ENCODE measurements at places on chromosomes 16 and 17. TPM values are rescaled to one million over a fixed set of nuclear protein-coding genes. Genes with fewer than 3 reads are reported as not detected.

- peaks cover 3% of the 10 kb centered on the region for H3K4me1 ChIP-seq
- H3K36me3 ChIP-seq = peaks cover 9% of the 10 kb centered on the region
- DNase-seq = no peak
- H3K4me3 ChIP-seq = no peak overlapping the region
- H3K27me3 ChIP-seq = no peaks in the 10 kb centered on the region
These were observed 33.2 kb downstream of the SPHK1 start for GRCh38 chr17:76417499-76418143.

- H3K4me3 ChIP-seq = no peak overlapping the region
- H3K36me3 ChIP-seq = no peaks in the 10 kb centered on the region
- no peak for DNase-seq
- H3K4me1 ChIP-seq = no peaks in the 10 kb centered on the region
- no peak overlapping the region for H3K27ac ChIP-seq
- H3K27me3 ChIP-seq = no peaks in the 10 kb centered on the region
These were observed 52.2 kb downstream of the VPS35L start for GRCh38 chr16:19607616-19608280.

- no peaks in the 10 kb centered on the region for H3K27me3 ChIP-seq
- peaks cover 17% of the 10 kb centered on the region for H3K4me1 ChIP-seq
- peak overlapping the region; percentile 64 for H3K4me3 ChIP-seq
- H3K36me3 ChIP-seq = no peaks in the 10 kb centered on the region
These were observed 527 bp downstream of the SIAH1 start for GRCh38 chr16:48384520-48385252.

DNA sequence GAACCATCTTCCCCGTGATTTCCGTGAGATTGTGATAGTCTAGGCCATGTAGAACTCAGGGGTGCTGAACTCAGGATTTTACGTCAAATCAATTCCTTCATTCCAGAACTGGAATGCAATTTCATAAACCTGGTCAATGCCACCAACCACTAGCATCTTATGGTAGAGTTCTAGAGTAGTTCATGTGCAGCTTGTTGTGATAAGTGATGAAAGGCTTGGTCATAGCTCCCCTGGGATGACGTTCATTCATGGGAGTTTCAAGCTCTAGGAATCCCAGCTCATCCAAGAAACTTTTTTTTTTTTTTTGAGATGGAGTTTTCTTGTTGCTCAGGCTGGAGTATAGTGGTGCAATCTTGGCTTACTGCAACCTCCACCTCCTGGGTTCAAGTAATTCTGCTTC is 3.7 kb upstream of the DPEP2 start:
- H3K27me3 ChIP-seq = no peaks in the 10 kb centered on the region
- H3K4me1 ChIP-seq = peaks cover 82% of the 10 kb centered on the region
- no peak overlapping the region for H3K27ac ChIP-seq
- DNase-seq = no peak
- H3K4me3 ChIP-seq = no peak overlapping the region

DNA sequence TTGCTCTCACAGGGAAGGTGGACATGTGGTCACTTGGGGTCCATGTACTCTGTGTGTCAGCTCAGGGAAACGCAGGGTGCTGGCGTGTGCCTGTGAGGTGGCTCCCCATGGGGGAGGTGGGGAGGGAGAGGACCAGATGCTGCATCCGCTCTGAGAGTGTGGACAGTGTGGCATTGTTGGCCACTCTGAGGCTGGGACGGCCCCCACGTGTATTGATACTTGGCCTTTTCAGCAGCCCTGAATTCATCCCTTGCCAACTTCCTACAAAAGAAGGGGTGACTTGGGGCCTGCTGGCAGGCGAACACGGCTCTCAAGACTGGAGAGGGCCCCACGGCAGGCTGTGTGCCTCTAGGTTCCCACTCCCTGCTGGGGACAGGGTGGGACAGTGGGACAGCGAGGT is 120.1 kb downstream of the RAB11FIP4 start:
- H3K4me3 ChIP-seq = no peak overlapping the region
- H3K27me3 ChIP-seq = no peaks in the 10 kb centered on the region
- no peak for DNase-seq

DNA sequence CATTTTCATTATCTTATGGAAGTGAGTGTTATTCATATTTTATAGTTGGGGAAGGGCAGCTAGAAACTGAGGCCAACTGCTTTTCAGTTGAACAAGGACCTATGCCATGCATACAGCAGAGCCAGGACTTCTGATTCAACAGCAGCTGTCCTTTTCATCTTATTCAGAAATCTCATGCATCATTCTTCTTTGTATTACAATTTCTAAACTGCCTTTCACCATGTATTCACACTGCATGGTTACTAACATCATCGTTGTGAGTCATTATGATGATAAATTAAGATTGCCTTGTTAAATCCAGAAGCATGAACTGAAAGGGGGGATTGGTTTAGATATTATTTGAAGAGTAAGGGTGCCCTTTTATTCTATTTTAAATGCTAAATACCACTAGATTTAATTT is 1470.1 kb upstream of the GOT2 start:
- H3K36me3 ChIP-seq = no peaks in the 10 kb centered on the region
- no peaks in the 10 kb centered on the region for H3K27me3 ChIP-seq
- H3K4me3 ChIP-seq = no peak overlapping the region
- no peak for DNase-seq

DNA sequence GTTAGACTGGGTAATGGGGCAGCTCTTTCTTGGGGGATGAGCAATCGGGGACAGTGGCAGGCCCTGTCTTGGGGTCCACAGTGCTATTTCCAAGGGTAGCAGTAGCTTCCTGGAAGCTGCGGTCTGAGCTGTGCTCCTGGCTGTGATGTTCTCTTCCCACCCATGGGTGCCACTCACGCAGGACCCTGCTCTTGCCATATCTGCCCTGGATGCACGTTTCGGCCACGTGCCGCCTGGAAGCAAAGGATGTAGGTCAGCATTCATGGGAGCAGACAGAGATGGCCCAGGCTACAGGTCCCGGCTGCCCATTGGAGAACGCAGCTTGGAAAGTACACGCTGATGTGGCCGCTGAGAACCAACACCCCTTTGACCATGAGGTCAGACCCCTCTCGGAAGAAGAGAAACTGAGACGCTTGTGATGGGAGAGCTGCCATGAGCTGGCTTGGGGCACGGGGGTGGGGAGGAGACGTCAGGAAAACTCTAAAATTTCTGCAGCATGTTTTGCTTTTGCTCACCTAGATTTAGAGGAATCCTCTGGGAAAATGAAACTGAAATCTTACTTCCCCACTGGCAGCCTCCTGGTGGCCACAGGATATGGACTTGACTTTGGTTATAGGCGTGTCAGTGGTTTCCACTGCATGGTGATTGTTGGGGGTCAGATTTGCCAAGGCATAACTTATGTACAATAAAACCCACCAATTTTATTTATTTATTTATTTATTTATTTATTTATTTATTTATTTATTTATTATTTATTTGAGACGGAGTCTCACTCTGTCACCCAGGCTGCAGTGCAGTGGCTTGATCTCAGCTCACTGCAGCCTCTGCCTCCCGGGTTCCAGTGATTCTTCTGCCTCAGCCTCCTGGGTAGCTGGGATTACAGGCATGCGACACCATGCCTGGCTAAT is 36.2 kb upstream of the IRF8 start:
- H3K36me3 ChIP-seq = no peaks in the 10 kb centered on the region
- no peak for DNase-seq
- H3K27me3 ChIP-seq = peaks cover 10% of the 10 kb centered on the region
- H3K27ac ChIP-seq = no peak overlapping the region

DNA sequence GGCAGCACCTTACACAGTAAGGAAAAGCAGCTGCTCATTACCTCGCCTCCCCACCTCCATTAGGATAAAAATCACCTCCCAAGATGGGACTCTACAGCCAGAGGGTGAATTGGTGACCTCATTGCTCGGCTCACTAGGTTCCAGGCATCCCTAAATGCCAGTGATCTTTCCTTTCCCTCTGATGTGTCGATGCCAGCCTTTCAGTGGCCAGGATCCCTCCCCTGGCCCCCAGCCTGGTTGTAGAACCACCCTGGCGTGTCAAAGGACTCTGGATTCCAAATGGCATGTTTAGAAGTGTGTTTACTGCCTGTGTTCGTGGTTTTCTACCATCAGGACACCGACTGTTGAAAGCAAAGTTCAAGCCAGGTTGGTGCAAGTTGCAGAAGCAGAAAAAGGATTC is 72.1 kb upstream of the LYRM9 start:
- no peak overlapping the region for H3K27ac ChIP-seq
- no peaks in the 10 kb centered on the region for H3K27me3 ChIP-seq
- H3K36me3 ChIP-seq = no peaks in the 10 kb centered on the region
- DNase-seq = no peak
- H3K4me3 ChIP-seq = no peak overlapping the region
- H3K4me1 ChIP-seq = no peaks in the 10 kb centered on the region

Gene EXOC3L1
- total RNA-seq = 0.25 TPM

Gene C17orf50
- total RNA-seq = not detected

Gene PSMD3
- total RNA-seq = 63.5 TPM

Gene SEPTIN12
- total RNA-seq = not detected
